ENCODE measurements at places on chromosomes 1 and 21.

DNA sequence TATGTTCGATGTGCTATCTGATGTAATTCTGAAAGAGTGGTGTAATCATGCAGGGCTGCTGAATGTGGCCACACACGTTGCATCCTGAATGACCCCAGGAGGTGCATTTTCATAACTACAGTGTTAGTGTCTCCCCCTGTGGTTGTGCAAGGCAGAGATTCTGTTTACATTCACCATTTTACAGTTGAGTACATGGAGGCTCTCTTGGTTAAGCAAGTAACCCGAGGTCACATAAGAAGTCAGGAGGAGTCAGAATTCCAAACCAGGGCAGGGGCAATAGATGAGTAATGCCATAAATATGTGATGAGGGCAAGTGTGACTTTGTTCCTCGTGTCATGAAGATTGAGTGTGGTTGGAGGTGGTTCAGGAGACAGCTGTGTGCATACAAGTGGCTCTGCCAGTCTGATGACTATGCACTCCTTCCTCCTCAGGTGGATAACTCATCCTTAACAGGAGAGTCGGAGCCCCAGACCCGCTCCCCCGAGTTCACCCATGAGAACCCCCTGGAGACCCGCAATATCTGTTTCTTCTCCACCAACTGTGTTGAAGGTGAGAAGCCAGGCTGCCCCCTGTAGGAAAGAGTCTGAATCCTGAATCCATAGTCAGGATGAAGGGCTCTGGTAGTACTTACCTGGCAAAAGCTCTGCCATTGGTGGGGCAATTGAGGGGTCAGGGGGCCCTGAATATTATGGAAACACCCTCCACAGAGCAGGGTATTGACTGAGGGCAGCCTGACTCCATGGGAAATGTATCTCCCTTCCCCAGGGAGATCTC, 9.3 kb downstream of the ATP1A2 start:
- no peak for DNase-seq

GRCh38 chr1:205225901-205226765, 1.6 kb upstream of the TMCC2 start:
- no peak for DNase-seq

DNA sequence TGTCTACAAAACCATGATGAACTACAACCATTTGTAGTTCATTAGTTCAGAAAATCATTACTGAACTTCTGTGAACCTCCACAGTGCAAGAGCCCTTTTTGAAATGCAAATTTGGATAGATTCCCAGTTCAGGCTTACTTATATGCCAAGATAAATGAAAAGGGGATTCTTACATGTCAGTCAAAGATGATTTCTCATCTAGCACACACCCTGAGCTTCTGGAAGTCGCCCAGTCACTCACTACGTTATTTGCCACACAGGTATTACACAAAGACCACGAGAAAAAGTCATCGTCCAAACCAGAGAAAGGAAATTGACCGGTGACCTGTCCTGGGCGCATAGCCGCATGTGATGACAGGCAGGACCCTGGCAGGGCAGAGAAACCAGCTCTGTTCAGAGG, 41.8 kb downstream of the ETS2 start:
- no peak for DNase-seq

DNA sequence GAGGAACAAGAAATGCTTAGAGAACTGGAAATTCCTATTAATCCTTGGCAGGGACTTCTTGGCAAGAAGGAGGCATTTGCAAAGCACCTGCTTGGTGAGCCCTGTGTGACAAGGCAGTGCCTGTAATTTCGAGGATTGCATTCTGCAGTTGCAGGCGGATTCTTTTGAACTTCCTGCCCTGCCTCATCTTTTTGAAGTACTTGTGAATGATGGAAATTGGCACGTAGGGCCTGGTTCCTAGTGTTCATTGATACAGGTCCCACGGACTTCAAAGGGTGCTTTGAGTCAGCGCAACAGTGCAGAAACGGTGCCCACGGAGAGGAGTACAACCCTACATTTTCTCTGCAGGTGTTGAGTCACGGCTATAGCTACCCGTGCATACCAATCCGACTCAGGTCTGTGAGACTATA, 6.4 kb downstream of the HUNK start:
- no peak for DNase-seq

GRCh38 chr1:85202092-85202863, 1.5 kb upstream of the SYDE2 start:
- DNase-seq, result no peak

DNA sequence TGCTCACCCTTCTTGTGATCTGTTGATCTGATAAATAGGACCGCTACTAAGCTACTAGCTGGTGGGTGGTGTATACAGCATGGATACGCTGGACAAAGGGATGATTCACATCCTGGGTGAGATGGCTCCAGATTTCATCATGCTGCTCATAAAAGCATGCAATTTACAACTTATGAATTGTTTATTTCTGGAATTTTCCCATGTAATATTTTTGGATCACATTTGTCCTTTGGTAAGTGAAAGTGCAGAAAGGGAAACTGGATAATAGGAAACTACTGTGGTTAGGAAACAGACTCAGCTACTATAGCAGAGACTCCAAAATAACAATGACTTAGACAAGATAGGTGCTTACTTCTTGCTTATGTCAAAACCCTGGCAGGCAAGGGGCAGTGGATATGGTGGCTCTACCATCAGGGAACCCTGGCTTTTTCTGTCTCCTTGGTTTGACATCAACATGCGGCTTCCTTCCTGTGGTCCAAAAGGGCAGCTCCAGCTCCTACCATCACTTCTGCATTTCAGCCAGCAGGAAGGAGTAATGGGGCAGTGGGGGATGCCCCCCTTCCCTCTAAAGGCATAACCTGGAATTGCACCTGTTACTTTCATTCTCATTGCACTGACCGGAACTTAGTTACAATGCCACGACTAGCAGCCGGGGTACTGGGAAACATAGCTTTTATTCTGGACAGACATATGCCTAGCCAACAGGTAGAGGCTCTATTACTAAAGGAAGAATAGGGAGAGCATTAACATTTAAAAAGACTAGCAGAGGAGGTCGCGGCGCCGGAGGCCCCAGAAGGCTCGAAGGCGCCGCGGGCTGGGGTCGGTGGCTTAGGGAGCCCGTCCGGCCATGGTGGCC, 13.8 kb upstream of the AK2 start:
- no peak for DNase-seq

DNA sequence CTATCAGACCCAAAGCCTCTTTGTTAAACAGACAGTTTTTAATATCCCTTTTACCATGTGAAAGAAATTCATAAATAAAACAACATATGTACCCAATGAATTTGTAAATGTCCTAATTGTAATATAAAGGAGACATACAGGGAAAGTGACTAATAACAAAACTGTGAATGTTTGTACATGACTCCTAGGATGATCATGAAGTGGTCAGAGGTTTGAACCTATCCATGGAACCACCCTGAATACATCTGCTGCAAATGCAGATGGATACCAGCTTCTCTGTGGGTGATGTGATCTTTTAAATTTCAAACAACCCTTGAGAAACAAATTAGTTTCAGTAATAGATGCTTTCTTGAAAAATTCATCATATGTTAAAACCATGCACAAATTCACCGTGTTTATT, 16.7 kb upstream of the ACBD3 start:
- no peak for DNase-seq

GRCh38 chr1:165726841-165727240, 28.5 kb upstream of the ALDH9A1 start:
- DNase-seq, result no peak

GRCh38 chr1:53655931-53656746, 82.8 kb downstream of the GLIS1 start:
- no peak for DNase-seq

GRCh38 chr21:32698971-32699693, 28.7 kb downstream of the SYNJ1 start:
- no peak for DNase-seq

DNA sequence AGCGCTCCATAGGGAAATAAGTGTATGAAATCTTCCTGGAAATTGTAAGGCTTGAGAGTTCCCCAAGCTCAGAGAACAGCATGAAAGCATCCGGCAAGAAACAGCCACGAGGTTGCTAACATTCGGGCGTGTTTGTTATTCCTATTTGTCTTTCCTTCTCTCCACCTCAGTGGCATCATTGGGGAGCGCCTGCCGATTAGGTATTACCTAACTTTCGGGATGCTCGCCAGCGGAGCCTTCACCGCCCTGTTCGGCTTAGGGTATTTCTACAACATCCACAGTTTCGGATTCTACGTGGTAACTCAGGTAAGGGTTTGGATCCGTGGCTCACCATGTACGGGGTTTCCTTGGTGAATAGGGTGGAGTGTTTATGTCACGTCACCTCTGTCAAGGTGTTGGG, 25.7 kb downstream of the SLC37A1 start:
- DNase-seq, result no peak

DNA sequence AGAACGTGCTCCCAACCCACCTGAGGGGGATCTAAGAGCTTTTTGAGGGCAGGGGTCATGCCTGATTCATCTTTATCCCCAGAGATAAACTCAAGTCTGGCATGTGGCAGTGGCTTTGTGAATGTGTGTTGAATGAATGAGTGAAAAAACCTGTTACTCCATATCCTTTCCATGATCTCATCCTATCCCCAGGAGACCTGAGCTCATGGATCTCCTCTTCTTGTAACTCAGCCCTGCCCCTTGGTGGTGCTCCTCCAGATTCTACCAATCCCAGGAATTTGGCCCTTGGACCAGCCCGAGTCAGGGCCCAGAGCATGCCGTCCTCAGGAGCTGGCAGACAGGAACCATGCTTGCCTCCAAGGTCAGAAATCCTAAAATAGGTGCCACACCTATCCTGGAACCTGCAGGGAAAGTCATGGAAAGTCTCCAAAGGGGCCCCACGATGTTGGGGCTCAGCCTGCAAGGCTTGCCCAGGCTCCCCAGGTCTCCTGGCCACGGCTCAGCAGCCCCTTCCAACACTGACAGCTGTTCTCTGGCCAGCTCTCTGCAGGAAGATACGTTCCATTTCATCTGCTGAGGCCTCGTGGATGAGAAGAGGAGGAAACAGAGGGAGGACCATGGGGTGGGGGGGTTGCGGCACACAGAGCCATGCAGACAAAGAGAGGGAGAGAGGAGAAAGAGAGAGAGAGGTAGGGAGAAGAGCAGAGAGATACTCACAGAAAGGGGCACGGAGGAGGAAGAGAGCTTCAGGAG, 214.6 kb downstream of the TRABD2B start:
- no peak for DNase-seq

- DNase-seq, result no peak
These were observed 26.8 kb upstream of the TMEM52 start for GRCh38 chr1:1945782-1946393.

- DNase-seq, result no peak
These were observed 16.0 kb downstream of the S100A11 start for GRCh38 chr1:152020849-152021248.

DNA sequence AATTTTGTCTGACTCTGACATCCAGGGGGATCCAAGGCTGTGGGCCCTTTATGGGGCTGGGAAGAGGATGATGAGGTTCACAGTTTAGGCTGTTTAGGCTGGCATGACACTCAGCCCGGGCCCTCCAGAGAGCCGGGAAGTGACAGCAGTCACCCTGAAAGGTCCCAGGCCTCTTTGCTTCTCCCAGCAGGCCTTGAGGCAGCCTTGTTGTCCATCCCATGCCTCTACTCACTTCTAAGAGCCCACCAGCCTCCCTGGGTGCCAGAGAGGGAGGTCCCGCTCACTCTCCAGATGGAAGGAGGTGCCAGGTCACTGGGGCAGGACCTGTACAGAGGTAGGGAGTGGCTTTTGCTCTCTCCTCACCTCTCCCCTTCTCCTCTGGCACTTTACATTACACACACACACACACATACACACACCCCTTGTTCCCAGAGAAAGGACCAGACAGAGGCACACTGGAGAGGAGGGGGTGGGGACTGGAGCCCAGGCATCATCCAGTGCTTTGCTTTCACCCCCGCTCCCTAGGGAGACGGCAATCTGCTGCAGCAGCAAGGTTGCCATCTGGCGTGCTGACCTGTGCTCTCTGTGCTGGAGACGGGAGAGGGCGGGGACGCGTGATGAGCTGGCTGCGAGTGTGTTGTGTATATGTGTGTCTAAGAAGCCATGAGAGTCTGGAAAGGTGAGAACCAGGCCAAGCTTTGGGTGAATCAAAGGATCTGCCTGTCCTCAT, 4.6 kb downstream of the KLHDC8A start:
- DNase-seq, result no peak

- DNase-seq, result no peak
These were observed 14.4 kb upstream of the DIPK1A start for GRCh38 chr1:92975551-92976232.

DNA sequence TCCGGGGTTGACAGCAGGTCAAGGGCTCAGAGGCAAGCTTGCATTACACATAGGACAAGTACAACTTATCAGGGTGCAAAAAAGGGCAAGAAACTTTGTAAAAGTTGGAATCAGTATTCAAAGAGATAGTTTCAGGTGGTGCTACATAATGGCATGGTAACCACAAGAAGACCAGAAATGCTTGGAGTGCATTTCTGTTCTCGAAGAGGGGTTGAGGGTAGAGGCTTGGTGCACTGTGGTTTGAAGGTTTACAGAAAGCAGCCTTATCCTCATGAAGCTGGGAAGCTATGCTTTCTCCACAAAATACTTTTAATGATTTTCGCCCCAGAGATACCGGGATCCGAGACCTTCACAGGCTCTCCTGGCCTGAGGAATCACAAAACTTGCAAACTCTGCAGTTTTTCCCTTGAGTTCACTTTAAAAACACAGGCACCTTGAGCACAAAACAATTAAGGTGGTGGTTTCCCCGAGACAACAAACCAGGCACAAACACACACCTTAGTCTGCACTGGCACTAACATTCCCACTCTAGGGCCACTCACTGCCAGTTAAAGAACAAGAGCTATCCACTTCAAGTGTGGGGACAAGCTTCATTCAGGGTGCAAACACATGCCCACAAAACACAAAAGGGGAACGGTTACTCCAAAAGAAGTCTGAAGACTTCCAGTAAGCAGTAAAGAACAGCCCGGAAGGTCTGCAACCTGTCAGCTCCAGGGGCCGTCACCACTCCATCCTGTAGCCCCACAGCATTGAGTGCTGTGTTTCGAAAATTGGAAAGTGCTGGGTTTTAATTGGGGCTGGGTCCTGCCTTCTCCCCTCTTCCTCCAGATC, 29.8 kb upstream of the NFIA start:
- DNase-seq, result no peak

DNA sequence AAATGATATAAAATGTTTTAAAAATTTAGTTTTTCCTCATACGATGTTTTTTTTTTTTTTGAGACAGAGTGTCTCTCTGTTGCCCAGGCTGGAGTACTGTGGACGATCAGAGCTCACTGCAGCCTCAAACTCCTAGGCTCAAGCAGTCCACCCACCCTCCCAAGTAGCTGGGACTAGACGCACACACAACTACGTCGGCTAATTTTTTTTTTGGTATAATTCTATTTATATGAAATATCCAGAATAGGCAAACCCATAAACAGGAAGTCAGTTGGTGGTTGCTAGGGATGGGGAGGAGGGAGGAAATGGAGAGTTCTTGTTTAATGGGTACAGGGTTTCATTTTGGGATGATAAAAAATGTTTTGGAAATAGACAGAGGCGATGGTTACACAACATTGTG, 56.5 kb downstream of the WARS2 start:
- no peak for DNase-seq

GRCh38 chr1:168116327-168116799, 20.4 kb downstream of the GPR161 start:
- DNase-seq, result no peak

- DNase-seq, result no peak
These were observed 135.3 kb upstream of the PRMT6 start for GRCh38 chr1:106921186-106921585.

GRCh38 chr1:239763850-239764249, 327.8 kb upstream of the FMN2 start:
- no peak for DNase-seq

GRCh38 chr1:228500143-228500734, 13.1 kb downstream of the RNF187 start:
- no peak for DNase-seq

All from CMK (cell line).